ENCODE measurements at places on chromosomes 12 and 14.
A peak's percentile ranks its signal among the peaks of the same experiment; 100 is the strongest.

GRCh38 chr14:103948442-103948841 lies 6.1 kb upstream of the RD3L start:
- DNase-seq, result no peak

DNA sequence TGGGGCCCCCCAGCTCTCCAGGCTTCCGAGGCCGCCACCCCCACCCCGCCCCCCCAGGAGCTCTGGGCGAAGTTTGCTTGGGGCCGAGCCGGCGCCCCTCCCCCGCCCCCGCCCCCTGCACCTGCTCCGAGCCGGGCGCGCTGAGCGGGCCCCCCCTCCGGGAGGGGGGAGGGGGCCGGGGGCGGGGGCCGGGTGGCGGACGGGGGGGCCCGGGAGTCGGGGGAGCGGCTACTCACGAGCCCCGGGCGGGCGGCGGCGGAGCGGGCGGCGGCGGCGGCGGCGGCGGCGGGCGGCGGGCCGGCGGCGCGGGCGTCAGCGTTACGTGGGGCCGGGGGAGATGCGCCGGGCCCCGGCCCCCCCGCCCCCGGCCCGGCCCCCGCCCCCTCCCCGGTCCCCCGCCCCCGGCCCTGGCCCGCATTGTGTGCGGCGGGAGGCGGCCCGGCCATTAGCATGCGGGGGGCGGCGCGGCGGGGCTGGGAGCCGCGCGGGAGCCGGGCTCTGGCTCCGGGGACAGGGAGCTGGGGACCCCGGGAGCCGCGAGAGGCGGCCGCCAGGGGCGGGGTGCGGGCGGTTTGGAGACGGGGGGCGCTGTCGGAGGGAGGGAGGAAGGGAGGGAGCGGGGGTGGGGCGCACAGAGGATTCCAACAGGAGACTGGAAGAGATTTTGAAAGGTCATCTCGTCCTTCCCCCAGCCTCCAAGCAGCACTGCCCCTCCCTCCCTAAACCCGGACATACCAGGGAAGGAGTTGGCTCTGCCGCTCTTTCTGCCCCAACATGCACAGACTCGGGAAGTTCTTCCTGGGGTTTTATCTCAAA lies at the start of gene ZNF219:
TSS of gene ZNF219 (minus strand) at position 580 of the 816 bp plus-strand sequence. CDS start 5,064 bp downstream, outside the sequence.
- peak; percentile 65 for DNase-seq

- no peak for DNase-seq
Measured at GRCh38 chr14:82122655-82123054, 589.0 kb upstream of the SEL1L start.

DNA sequence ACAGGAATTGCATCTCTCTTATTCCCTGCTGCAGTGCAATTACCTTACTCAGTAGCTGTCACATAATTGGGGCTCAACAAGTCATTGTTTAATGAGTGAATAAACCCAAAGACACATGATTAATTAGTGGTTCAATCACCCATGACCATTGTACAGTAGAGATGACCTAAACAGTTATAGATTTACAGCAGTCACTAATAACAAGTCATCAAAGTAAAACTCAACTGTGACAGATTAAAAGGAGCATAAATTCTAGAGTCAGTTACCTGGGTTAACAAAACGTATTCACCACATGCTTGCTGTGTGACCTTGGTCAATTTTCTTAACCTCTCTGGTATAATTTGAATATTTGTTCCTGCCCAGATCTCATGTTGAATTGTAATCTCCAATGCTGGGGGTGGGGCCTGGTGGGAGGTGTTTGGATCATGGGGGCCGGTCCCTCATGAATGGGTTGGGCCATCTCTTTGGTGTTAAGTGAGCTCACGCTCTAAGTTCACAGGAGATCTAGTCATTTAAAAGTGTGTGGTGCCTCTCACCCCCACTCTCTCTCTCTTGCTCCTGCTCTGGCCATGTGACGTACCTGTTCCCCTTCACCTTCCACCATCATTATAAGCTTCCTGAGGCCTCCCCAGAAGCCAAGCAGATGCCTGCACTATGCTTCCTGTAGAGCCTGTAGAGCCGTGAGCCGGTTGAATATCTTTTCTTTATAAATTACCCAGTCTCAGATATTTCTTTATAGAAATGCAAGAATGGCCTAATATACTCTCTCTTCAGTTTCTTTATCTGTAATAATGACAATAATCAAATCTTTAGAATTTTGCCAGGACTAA lies 141.9 kb upstream of the PLEKHG7 start:
- DNase-seq, result no peak

DNA sequence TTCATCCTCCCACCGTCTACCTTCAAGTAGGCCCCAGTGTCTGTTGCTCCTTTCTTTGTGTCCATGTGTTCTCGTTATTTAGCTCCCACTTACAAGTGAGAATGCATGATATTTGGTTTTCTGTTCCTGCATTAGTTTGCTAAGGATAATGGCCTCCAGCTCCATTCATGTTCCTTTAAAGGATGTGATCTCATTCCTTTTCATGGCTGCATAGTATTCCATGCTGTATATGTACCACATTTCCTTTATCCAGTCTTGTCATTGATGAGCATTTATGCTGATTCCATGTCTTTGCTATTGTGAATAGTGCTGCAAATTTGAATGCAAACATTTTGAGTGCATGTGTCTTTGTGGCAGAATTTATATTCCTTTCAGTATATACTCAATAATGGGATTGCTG lies 259.6 kb upstream of the PELI2 start:
- DNase-seq, result no peak

DNA sequence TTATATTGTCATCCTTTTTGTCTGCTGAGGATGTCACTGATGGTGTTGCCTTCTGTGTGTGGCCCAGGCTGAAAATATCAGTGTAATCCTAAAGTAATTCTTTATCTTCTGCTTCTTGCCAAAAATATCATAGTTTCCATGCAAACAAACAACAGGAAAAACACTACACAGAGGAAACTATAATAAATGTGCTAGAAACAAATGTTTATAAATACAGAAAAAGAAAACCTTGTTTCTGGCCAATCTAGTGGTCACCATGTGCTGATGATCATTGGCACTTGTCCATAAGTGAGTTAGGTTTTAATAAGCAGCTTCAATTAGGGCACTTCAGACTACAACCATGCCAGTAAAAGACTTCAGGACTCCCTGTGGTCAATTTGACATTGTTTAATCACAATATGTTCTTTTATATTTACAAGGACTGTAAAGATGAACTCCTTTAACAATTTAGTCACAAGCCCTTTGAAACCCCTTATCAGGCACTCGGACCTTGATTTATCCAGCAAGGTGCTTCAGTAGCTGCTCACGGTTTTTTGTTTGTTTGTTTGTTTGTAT lies 124.8 kb downstream of the TMTC3 start:
- DNase-seq, result peak; percentile 55

GRCh38 chr12:19539836-19540235 lies 100.5 kb downstream of the AEBP2 start:
- DNase-seq, result no peak

DNA sequence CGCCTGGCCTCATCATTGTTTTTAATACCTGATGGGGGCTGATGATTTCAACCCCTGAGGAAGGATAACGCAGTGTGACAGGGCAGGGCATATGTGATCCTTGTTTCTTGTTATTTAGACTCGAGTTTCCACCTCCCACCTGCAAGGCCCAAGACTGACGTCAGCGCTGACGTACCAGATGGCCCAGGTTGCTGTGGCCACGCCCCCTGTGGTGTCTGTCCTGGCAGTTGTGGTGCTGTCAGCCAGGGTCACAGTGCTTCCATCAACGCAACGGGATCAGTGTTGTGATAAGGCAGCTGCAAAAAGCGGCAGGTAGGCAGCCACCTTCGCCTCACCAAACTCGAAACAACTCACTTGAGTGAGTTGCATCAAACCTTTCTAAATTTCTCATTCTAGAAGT lies 18.4 kb downstream of the DDX51 start:
- no peak for DNase-seq

GRCh38 chr14:102594514-102595175 lies 2.2 kb downstream of the RCOR1 start:
- peak; percentile 62 for DNase-seq

DNA sequence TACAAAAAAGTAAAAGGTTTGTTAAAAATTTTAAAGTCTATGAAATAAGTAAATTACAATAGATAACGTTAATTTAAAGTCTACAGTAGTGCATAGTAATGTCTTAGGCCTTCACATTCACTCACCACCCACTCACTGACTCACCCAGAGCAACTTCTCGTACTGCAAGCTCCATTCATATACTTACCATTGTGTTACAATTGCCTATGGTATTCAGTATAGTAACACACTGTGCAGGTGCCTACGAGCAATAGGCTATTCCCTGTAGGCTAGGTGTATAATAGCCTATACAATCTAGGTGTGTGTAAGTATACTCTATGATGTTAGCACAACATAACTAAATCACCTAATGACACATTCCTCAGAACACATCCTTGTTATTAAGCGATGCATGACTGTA lies 435.3 kb upstream of the TMTC1 start:
- no peak for DNase-seq

DNA sequence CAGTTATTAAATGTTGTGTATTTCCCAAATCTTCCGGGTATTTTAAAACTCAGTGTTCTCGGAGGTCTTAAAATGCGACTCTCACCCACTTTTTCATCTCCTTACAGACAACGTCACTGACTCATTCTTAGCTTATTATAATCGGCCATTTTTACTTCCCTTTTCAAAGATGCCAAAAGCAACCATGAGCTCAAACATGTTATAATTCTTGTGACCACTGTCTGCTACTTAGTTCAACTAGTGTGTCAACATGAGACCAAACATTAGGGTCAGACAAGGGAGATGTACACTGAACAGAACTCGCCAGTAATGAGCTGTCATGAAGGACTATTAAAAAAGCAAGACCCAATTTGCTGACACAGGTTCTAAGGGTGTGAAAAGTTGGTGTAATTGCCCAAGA lies 4.2 kb upstream of the GRIP1 start:
- no peak for DNase-seq

- no peak for DNase-seq
Measured at GRCh38 chr12:117836476-117836875, 132.3 kb downstream of the KSR2 start.

DNA sequence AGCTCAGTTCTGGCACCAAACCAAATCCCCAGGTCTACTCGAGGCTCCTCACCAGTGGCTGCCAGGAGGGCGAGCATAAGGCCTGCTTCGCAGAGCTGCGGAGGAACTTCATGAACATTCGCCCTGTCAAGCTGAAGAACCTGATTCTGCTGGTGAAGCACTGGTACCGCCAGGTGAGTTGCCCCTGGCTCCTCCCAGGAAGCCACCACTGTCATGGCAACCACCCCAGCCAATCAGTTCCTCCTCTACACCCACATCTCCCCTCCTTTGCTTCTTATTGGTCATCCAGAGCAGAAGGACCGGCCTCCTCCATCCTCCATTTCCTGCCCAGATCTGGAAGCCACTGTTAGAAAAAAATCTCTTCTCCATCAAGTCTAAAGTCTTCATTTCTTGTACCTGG lies 17.2 kb upstream of the OAS2 start:
- no peak for DNase-seq

DNA sequence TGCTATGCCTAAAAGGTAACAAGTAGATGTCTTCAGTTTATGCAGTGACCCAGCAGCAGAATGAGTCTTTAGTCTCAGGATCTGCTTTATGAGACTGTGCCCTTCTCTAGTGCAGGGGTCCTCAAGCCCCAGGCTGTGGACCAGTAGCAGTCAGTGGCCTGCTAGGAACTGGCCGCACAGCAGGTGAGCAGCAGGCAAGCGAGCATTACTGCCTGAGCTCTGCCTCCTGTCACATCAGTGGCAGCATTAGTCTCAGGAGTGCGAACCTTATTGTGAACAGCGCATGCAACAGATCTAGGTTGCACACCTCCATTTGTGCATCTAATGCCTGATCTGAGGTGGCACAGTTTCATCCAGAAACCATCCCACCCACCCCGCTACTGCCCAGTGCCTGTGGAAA lies 38.4 kb downstream of the LRP6 start:
- no peak for DNase-seq

DNA sequence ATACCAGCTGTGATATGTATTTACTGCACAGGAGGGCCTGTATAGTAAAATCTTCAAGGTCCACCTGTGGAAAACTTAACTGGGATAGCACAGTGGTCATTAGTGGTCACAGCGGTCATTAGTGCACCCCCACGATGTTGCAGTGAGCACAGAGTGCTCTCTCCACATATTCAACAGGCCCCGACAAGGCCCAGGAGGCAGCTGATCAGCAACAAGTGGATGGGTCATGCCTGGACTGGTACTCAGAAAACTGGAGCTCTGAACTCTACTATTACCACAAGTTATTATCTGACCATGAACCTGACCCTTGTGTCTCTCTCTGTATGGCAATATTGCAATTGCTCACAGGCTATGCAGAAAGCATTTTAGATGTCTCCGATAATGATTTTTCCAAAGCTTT lies 129.5 kb downstream of the SLC35F4 start:
- DNase-seq, result no peak

DNA sequence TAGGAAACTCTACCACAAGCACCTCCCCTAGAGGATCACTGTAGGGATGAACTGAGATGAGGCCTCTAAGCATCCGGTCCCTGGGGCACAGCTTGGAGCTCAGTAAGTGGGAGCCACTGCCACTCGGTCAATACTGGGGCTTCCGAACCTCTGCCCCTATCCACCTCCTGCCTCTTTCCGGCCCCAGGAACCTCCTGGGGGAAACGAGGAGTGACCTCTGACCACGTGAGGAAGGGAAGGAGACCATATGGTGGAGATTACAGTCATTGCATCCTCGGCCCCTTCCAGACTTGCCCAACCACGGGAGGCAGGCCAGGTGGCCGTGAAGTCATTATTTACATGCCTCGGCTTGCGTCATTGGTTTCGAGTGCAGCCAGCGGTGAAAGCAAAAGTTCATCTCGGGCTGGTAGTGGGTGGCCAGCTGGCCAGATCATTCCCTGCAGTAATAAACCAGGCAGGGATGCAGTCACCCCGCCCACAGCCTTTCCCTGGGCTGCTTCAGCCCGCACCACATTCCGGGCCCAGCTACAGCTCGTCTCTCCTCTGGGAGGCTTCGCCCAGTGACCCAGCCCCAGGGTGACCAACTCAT lies 65.4 kb downstream of the C14orf132 start:
- DNase-seq, result peak; percentile 99

GRCh38 chr14:91609161-91609560 lies 99.1 kb upstream of the PPP4R3A start:
- no peak for DNase-seq

GRCh38 chr12:124588751-124589267 lies 21.4 kb upstream of the NCOR2 start:
- peak; percentile 70 for DNase-seq

- no peak for DNase-seq
Measured at GRCh38 chr14:89365061-89365801, 51.8 kb downstream of the FOXN3 start.

DNA sequence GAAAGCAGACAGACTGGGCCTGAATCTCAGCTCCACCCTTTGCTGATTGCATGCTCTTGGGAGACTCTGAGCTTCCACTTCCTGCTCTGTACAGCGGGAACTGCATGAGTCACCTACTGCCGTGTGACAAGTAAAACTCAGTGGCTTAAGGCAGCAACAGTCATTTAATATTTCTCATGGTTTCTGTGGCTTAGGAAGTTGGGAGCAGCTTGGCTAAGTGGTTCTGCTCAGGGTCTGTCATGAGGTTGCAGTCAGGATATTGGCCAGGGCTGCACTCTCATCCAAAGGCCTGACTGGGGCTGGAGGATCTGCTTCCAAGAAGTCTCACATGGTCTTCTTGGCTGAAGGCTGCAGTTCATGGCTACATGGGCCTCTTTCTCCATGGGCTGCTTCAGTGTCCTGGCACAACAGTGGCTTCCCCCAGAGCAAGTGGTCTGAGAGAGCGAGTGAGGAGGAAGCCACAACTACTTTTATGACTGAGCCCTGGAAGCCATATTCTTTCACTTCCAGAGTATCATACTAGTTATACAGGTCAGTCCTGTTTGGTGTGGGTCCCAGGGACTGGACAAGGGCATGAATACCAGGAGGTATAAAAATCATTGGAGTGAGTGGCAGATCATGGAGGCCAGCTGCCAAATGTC lies 49.7 kb downstream of the FAM222A start:
- DNase-seq, result peak; percentile 38

GRCh38 chr12:6925540-6926279 lies 2.0 kb upstream of the ATN1 start:
- DNase-seq, result peak; percentile 94

Measured in AG10803 (cell line).